ENCODE measurements at places on chromosomes 1 and 21.

DNA sequence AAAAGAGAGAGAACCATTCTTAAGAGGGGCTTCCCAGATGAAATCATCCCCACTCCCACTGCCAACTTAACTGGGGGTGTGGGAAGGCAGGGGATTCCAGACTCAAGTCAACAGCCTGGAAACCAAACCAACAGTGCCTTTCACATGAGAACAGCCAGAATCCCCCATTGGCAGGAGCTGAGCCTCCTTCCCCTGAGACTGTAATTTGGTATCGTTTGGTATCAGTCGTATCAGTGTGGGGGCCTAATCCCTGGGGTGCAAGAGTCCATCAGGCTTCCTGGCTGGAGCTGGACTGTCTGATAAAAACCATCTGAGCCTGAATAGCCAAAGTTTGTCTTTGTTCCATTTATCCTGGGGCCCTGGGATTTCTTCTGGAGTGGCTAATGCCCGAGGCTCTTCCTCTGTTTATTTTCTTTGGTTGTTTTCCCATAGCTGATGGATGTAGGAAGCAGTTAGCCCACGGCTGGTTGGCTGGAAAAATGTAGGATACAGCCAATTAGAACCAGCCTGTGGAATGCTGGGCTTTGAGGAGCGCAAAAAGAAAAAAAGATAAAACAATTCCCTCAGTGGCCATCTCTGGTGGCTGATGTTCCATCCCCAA is 84.6 kb downstream of the LAMC2 start:
- no peak for DNase-seq

DNA sequence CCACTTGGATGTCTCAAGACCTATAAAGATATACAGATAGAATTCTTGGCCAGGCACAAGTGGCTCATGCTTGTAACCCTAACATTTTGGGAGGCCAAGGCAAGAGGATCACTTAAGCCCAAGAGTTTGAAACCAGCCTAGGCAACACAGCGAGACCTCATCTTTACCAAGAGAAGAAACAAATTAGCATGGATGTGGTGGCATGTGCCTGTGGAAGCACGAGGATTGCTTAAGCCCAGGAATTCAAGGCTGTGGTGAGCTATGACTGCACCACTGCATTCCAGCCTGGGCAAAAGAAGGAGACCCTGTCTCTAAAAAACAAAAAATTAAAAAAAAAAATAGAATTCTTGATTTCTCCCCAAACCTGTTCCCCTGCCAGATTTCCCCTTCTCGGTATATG is 8.3 kb downstream of the ASAP3 start:
- no peak for DNase-seq

DNA sequence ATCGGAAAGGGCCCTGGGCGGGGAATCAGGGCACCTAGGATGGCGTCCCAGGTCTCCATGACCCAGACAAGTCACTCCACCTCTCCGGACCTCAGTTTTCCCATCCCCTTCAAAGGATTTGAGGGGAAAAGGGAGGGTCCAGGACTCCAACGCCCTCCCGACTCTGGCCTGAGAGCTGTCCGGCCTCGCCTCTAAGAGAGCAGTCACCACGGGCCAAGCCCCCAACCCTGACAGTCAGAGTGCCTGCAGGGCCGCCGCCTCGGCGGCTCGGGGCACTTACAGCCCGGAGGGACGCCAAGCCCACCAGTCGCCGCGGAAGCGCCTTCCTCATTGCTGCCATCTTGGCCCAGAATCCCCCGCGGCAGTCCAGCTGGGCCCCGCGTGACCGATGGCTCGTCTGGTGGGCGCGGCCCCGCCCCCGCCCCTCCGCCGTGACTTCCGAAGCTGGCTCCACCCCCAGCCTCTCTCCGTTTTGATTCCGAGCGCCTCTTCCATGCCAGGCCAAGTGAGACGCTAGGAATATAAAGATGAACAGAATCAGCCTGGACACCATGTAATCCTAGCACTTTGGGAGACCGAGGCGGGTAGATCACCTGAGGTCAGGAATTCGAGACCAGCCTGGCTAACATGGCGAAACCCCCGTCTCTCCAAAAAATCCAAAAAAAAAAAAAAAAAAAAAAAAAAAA is at the start of gene HMGCL:
Gene HMGCL, minus strand, starts transcription at position 354 of the 686 bp plus-strand sequence. Its CDS starts 14 bp downstream, at position 340.
- peak; percentile 82 for DNase-seq

GRCh38 chr1:156926175-156926574 is 5.7 kb downstream of the LRRC71 start:
- DNase-seq: no peak

- DNase-seq: no peak
Observed at GRCh38 chr1:201955729-201956143, 433 bp downstream of the TIMM17A start.

DNA sequence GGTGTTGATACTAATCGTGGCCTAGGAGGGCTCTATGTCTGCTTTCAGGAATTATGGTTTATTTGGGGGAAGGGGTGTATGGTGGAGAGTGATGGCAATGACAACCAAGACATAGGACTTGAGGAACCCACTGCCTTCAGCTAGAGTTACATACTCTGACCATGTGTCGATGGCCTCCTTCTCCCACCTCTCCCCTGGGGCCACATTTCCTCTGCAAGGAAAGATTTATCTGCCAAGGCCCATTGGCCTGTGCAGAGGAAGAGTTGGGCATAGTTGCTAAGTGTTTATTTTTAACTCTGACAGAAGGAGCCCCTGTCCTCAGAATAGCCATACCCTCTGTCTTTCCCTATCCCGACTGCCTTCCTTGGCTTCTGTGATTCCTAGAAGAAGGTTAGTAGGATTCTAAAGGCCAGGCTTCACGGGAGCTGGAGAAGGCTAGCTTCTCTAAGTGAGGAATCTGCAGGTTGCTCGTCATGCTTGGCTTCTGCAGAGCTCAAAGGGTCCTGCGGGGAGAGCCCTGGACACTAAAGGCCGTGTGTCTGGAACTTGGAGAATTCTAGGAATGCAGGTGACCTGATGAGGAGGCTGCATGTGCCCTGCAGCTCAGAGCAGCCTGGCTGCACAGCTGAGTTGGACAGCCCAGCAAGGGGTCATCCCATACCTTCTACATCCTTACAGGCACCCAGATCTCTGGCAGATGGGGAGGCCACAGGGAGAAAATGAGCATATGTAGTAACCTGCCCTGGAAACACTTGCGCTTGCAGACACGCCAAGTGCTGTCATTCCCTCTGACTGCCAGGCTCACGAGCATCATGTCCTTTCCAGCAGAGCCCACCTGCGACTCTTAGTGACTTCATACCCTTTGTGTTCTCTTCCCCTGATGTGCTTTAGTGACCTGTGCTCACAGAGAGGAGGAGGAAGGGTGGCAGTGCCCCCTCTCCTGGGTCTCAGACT is 9.7 kb downstream of the MAPKAPK2 start:
- no peak for DNase-seq

- DNase-seq: no peak
Observed at GRCh38 chr1:3577300-3577699, 34.0 kb downstream of the MEGF6 start.

GRCh38 chr1:67441183-67441582 is 11.0 kb upstream of the SERBP1 start:
- DNase-seq: no peak

GRCh38 chr1:209153411-209153810 is 430.1 kb upstream of the CAMK1G start:
- DNase-seq: no peak

DNA sequence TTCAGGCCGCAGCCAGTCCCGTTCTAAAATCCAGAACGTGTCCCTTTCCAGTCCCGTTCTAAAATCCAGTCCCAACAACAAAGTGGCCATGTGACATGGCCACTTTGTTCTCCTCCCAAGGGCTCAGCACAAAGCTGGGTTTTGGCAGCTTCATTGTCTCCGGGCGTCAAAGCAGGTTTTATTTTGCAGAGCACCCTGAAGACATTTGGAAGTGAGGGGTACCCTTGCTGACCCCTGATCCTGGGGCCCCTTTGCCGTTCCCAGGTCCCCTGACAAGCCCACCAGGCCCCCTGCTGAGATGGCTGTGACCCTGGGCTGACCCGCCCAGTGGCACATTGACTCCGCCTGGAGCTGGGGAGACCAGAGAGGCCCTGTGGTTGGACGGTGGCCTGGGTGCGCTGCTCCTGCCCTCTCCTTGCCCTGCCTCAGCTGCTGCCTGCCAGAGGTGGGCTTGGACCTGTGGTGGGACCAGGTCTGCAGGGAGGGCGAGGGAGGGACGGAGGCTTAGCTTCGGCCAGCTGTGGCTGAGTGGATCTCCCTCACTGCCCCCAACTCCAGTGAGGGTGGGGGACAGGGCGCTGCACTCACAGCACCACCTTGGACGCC is 4.3 kb downstream of the PFKL start:
- DNase-seq: no peak

DNA sequence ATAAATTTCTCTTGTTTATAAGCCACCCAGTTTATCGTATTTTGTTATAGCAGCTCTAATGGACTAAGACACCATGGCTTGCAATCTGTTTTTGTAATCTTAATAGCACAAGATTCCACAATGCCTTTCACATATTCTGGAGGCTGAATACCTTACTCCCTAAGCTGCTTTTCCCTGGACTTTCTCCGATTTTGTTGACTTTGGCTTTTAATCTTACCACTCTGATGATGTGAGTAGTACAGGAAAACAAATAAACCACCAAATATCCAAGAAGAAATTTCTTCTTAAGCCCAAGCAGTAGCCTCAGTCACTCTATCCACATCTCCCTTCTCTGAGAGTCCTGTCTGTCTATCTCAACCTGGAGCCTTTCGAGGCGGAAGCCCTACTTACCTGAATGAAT is 838.6 kb downstream of the LTN1 start:
- no peak for DNase-seq

- no peak for DNase-seq
Observed at GRCh38 chr1:46133181-46133658, 791 bp upstream of the PIK3R3 start.

DNA sequence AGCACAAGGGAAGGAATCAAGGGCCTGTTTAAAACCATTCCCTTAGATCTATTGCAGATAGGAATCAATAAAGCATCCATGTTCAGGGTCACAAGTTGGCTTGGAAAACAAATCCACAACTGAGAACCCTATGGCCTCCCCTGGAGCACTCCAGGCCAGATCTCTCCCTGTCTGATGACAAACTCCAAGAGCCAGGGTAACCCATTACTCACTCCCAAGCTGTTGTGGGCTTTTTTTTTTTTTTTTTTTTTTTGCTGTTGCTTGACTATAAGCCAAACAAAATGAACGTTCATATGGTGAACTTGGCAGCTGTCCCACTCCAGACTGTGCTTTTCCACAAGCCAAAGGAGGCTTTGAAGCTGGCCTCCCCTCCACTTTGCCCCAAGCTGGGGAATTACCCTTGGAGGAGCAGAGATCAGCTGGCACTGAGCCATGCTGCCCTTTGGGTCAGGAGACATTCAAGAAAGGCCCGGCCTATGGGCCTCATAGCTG is 35.7 kb upstream of the VAV3 start:
- DNase-seq: no peak

DNA sequence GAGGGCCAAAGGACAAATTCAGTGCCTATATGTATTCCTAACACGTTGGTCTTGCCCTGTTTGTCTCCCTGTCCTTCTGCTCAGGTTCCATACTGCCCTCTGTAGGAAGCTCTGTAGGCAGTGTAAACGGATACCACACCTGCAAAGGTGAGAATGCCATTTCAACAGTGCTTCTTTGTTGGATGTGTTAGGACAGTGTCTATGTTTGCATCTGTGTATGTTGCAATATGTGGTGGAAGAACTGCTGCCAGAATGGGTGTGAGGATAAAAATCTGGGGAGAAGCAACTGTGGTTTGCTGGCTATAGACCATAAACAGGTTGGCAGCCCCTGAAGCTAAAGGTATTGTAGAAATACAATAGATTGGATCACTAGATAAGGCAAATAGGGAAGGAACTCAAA is 113.1 kb upstream of the BMP8A start:
- no peak for DNase-seq

DNA sequence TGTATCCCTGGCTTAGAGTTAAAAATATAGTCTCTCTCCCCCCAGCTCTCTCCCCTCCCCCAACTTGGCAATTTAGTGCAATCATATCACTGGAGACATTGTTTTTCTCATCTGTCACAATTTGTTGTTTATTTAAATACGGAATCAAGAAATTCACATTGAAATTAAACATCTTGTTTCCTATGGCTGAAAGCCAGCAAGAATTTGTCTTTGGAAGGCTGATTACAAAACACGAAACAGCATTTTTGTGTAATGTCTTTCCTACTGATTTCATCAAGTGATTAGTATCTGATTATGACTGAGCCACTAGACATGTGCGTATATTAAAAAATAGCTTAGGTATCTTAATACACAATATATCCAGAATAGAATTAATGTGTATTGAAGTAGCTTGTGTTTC is 119.7 kb downstream of the LYPLAL1 start:
- no peak for DNase-seq

DNA sequence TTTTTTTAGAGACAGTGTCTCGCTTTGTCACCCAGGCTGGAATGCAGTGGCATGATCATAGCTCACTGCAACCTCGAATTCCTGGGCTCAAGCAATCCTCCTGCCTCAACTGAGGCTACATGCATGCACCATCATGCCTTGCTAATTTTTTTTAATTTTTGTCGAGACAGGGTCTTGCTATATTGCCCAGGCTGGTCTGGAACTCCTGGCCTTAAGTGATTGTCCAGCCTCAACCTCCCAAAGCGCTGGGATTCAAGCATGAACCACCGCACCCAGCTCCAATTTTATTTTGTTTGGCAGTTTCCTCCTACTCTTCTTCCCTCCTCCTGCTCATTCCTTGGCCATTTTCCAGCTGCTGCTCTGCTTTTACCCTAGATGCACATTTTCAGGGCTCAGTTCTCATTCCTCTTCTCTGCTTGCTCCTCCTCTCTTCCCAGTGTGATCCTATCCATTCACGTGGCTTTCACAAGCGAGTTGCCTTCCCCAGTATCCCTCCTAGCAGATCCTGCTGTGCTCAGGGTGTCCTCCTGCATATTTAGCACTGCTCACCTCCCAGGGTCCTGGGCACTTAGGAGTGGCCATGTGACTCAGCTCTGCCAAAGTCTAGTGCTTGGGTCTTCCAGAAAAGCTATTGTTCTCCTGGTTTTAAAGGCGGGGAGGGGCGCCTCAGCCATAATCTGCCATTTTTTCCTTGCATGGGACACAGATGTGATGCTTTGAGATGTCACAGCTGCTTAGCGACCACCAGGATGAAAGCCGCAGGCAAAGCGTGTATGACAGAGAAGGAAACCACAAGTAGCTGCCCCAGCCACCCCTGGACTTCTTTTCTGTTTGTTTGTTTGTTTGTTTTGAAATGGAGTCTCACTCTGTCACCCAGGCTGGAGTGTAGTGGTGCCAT is 33.7 kb downstream of the PSEN2 start:
- DNase-seq: no peak

- no peak for DNase-seq
Observed at GRCh38 chr21:26964170-26964778, 2.6 kb downstream of the ADAMTS5 start.

GRCh38 chr1:32286763-32287162 is 5.1 kb upstream of the HDAC1 start:
- DNase-seq: no peak
